ENCODE measurements at places on chromosomes 4 and X.

GRCh38 chrX:108772549-108772948 lies 36.2 kb upstream of the IRS4 start:
- no peak for DNase-seq

- peak; percentile 71 for DNase-seq
Observed at GRCh38 chr4:2261110-2261852, 628 bp downstream of the MXD4 start.

GRCh38 chr4:94758141-94758699 lies 465 bp downstream of the BMPR1B start:
- DNase-seq: no peak

GRCh38 chrX:120794525-120794975 lies 81.1 kb downstream of the CT47B1 start:
- no peak for DNase-seq

GRCh38 chrX:122188751-122189150 lies 995.3 kb upstream of the GRIA3 start:
- DNase-seq: no peak

- no peak for DNase-seq
Observed at GRCh38 chr4:100786481-100786880, 268.7 kb upstream of the EMCN start.

- no peak for DNase-seq
Observed at GRCh38 chr4:8512510-8512909, 67.7 kb upstream of the GPR78 start.

- peak; percentile 30 for DNase-seq
Observed at GRCh38 chrX:19810006-19810774, 77.2 kb downstream of the SH3KBP1 start.

Measured in NB4 (cell line).